ENCODE measurements at places on chromosomes 11 and 22. TPM values are rescaled to one million over a fixed set of nuclear protein-coding genes. Genes with fewer than 3 reads are reported as not detected.

DNA sequence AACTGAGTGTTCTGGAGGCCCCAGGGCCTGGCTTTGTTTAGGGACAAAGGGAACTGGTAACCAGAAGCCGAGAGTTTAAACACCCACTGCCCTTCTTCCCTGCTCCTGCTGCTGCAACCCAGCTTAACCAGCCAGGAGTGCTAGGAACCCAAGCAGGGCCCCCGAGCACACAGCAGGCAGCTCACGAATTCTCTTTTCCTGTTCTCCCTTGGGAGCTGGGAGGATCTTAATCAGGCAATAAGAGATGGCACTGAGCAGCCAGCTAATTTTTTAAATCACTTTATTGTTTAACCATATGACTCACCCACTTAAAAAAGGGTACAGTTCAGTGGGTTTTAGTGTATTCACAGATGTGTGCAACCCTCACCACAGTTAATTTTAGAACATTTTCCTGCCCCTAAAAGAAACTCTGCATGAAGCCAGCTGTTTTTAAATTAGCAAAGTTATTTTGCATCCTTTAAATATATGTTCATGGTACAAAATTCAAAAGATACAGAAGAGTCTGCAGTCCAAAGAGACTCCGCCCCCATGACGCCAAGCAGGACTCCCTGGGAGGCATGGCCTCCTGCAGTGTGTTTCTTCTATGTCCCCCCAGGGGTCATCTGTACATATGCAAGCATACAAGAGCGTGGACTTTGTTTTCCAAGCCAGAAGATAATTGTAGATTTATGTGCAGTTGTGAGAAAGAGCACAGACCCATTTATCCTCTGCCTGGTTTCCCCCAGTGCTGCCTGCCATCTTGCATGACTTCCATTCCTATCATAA is 18.9 kb upstream of the PPP6R3 start:
- DNase-seq, result no peak

GRCh38 chr22:36147196-36147791 is 13.3 kb downstream of the APOL3 start:
- no peak for DNase-seq

MCHR1 gene
- not detected for total RNA-seq

DNA sequence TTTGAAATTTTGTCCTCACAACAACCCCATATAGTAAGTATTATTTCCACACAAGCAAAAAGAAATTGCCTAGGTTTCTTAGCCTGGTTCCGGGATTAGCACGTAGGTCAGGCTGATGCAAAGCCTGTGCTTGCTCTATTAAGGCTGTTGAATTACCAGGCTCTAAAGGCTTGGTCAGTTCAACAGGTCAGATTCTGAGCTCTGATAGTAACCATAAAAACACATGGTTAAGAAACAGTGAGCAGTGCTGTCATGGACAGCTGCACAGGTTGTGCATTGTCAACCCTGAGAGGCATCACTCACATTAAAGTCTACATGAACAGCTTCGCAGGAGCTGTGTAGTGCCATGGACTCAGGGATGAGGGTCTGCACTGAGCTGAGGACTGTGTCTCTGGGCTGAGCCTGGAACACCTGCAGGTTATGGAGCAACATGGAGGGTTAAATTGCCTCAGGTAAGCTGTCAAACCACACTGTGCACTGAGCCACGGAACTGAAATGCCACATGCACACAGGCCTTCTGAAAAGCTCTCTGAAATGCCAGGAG is 98.0 kb downstream of the PIWIL4 start:
- no peak for DNase-seq

ACRV1 gene
- total RNA-seq, result not detected

GRCh38 chr22:23833911-23834317 is 4.9 kb downstream of the DERL3 start:
- DNase-seq, result no peak

DNA sequence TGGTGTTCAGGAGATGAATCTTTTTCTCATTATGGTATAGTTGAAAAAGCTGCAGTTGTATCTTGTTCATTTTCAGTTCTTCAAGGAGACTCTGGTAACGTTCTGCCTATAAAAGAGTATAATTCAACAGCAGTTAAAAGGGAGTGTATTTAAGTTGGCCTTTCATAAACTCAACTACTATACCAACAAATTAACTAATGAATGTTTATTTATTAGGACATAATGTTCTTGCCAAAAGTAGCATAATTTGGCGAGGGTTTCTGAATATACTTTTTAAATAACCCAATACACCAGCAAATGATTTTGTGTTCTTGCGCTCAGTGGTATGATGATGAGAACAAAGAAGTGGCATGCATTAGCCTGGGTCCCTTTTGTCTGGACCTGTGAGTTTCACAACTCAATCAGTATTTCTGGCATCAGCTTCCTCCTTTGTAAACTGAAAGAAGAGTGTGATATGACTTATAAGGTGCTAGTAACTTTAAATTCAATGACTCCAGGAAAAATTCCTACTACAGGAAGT is 10.9 kb downstream of the SMC1B start:
- no peak for DNase-seq

CTSF gene
- total RNA-seq, result 1.3 TPM

CASP1 gene
- 32.4 TPM for total RNA-seq

Data from activated CD8-positive, alpha-beta T cell treated with anti-CD3 and anti-CD28 coated beads for 36 hours (primary cell).